ENCODE measurements at places on chromosomes 7 and 10.

DNA sequence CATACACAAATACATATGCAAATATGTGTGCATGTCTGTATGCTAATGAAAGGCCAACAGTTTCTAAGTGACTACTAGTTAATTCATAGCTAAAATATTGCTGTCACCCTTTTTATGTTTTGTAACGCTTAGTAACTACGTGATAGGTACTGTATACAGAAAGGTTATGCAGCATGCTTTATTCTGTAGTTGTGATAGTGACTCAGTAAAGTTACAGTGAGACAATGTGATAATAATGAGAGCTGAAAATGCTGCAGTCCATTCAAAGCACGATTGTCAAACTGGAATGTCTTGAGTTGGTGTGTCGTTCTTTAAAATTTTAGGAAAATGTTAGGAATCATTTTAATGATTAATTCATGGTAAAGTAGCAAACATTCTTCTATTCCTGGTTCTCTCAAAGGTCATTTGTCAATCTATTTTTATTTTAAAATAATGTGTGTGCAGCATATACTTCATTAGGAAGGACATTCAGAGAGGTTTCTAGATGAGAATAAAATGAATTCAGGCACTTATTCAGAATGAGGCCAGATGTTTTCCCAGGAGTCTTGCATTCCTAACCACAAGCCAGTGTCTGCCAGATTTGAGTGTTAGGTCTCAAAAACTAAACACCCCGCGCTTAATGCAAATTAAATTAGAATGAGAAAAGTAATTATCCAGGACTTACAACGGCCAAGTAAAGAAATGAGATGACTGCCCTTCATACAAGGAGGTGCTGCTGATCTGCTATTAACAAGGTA, 408.8 kb upstream of the FZD8 start:
- DNase-seq, result no peak

DNA sequence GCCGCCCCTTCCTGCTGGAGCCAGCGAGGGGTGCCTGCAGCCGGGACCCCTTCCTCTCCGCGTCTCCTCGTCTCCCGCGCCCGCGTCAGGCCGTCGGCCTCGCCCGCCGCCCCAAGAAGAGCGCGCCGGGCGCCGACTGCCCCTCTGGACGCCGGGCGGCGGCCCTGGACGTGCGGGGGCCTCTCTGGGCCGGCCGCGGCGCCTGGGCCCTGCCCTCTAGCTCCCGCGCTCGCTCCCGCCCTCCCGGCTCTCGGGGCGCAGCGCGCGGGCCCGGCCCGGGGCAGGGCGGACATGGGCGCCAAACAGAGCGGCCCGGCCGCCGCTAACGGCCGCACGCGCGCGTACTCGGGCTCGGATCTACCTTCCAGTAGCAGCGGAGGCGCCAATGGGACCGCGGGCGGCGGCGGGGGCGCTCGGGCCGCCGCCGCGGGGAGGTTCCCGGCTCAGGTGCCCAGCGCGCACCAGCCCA, 704 bp downstream of the ZNRF2 start:
- peak; percentile 31 for DNase-seq

GRCh38 chr7:28920424-28920823, 37.7 kb downstream of the TRIL start:
- DNase-seq, result no peak

DNA sequence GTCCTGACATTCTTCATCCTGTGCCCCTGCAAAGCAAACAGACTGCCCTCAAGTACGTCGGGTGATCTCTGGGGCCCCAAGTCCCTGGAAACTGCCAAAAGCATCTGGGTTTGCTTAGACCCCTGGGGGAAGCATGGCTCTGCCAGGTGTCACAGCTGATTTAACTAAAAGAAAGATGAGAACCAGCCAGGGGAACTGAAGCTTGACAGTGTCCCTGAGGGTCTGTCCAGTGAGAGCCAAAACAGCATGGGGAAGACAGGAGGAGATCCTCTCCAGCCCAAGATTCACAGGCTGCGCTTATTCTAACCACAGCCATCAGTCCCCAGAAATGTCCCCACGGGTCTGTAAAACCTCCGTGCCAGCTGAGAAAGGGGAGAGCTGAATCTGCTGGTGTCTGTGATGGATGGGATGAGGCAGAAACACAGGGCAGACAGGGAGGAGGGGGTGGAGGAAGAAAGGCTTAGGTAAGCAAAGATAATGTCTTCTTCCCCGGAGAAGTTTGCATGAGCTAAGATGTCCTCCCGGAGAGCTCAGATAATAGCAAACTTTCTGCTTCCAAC, 21.3 kb downstream of the CCDC3 start:
- DNase-seq, result no peak

- no peak for DNase-seq
Measured at GRCh38 chr7:7662527-7662926, 22.0 kb downstream of the UMAD1 start.

GRCh38 chr10:47412869-47413268, 28.8 kb upstream of the ZNF488 start:
- no peak for DNase-seq

DNA sequence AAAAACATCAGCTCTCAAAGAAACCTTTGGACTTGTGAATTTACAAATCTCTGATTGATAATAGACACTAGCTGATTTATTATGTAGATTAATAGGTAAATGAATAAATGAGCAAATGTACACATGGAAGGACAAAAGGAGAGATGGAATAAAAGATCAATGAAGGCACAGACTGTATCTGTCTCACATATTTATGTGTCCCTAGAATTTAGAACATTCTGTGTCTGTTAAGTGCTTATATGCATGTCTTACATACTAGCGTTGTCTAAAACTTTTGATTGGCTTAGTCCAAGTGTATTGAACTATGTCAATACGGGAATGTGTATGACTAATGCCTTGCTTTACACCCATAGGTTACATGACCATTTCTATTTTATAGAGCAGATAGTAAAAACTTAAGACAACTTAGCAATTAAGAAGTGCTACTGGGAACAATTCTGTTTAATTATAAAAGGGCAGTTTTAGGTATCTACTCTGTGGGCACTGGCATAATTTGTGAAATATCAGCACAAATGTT, 140.3 kb downstream of the PLXDC2 start:
- DNase-seq, result no peak

GRCh38 chr10:94218493-94219183, 144.1 kb downstream of the NOC3L start:
- no peak for DNase-seq

DNA sequence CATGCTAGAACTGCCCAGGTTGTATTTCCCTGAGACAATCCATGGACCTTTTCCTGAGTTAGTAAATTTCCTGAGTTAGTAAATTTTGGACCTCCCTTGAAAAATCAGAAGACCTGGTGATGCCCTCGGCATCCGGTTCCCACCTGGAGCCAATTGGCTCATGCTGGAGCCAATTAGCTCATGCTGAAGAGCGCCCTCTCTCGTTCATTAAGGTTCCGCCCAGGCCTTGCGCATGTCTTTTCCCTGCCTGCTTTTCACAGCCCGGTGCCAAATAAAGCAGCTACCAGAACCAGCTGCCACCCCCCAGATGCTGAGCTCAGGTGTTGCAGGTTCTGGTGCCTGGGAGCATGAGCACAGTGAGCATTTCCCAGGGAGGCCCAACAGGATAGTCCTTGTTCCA, 96.2 kb downstream of the APBB1IP start:
- DNase-seq, result no peak

- no peak for DNase-seq
Measured at GRCh38 chr7:73359746-73360375, 31.9 kb downstream of the FKBP6 start.

GRCh38 chr7:12647364-12648219, 39.8 kb upstream of the ARL4A start:
- no peak for DNase-seq

DNA sequence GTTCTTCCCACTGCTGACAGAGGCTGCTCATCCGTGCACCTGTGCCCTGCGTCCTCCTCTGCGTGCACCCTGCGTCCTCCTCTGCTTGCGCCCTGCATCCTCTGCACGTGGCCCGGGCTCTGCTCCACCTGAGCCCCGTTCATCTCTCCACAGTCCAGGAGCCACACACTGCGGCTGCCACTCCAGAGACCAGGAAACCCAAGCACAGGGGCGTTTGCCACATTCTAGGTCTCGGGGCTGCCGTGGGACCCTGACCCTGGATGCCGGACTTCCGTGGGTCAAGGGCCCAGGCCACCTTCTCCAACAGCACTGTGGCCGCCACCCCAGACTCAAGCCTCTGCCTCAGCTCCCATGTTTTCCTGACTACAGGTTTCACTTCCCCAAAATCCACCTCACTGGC, 460.4 kb downstream of the PTPRN2 start:
- DNase-seq, result no peak

- DNase-seq, result no peak
Measured at GRCh38 chr10:24168258-24169170, 40.4 kb upstream of the KIAA1217 start.

DNA sequence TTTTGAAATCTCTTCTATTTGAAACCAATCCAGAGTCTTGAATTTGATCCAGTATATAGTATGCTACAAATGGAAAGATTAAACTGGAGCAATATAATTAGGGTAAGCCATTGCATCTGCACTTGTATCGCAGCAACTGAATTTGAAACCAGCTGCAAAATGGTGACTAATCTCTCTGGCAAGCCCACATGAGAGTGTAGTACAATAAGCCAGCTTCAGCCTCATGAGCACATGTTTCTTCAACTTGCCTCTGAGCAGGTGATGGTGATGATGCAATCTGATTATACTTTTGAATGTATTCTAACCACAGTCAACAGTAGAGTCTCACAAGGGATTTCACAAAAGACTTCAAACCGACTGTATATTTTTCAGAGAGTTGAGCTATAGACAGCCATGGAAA, 829 bp upstream of the RPA3 start:
- no peak for DNase-seq

DNA sequence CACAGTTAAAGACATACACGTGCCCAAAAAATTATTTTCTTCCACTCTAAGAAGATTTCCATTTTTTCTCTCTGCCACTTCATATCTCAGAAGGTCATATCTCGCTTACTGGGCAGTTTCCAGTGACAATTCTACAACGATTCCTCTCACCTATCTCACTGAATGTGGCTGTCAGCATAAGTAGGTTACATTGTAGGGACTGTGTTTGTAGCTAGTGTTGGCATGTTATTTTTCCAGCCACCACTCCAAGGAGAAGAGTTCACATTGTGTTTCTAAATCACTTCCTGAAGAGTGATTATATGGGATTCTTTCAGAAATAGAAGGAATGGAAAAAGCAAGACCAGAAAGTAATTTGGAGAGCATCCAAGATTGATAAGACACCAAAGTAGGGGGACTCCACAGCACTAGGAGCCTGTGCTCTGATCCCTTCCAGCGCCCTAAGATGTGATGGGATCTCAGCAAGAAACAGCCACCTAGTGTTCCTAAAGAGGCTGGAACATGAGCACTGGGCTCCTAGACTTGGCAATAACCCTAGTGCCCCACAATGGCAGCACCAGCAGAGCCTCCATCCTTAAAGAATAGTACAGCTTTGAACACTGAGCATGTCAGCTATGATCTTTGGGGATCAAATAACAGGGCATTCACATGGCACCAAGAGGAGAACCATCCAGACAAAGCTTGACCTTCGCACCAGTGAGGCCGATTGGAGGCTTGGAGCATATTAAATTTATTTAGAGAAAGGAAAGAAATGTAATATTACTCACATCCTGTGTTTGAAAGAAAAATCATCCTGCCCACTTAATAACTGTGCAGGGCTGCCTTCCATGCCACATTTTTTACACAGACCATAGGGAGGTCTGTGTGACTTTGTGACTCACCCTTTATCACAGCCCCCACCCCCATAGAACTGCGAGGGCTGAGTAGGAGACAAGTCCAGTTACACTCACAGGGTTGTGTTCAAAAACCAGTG, 51.8 kb downstream of the CAV1 start:
- no peak for DNase-seq

DNA sequence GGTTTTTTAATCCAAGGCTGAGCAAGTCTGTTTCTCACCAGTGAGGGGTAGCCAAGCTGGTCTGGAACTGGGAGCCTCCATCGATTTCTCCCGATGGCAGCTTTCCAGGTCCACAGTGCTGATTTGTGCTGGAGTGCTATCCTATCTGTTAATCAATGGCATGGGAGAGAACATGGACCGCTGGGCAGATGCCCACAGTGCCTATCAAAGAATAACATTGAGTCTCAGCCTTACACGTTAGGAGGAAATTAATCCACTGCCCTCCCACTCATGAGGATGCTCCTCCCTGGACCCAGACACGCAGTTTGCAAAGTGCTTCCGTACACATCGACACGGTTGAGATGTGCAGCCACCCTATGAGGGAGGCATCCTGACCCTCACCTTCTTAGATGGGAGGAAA, 36.0 kb upstream of the CUX1 start:
- DNase-seq, result no peak

DNA sequence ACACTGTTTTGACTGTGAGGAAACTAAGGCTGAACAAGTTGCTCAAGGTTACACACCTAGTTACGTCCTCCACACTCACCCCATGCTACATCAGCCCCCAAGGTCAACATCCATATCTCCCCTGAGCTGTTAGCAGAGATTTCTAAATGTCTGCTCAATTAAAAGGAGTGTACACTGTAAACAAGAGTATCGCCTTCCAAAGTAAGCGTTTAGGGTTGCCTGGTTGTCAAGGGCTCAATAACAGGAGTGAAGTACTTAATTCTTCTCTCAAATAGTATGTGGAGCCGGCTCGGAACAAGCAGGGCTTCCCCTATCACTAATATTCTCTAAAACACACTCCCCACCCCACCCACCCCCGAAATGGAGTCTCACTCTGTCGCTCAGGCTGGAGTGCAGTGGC, 412.8 kb upstream of the GALNT17 start:
- no peak for DNase-seq

- DNase-seq, result no peak
Measured at GRCh38 chr10:93921338-93921737, 27.6 kb downstream of the SLC35G1 start.

- DNase-seq, result no peak
Measured at GRCh38 chr7:88437132-88437531, 130.4 kb upstream of the STEAP4 start.

DNA sequence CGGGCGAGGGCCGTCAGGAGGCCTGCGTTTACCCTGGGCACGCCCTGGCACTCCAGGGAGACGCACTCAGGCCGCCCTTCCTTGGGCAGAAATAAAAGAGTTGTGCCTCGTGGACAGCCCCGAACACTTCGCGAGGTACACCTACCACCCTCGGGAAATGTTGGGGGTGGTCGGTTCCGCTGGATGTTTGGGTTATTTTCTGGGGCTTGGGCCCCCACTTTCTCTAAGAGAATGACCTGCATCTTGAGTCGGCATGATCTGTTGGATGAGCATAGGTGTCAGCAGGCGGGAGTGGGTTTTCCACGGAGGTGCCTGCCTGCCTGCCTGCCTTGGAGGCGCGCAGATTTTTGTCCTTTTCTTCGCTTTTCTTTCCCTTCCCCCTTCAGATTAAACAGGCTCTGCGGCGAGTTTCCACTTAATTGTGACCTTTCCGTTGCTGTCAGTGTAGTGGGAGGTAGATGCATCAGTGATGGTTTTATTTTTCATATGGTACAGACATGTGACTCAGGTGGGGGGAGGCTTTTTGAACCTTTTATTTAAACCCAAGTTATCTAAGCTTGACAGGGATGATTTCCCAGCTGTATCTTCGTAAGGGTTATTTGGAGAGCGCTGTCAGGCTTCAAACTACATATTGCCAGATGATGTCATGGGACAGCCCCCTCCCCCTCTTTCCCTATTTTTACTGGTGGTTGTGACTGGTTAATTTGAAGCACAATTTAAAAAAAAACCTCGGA, 661 bp downstream of the HECTD2 start:
- DNase-seq, result peak; percentile 71

Data from C1 segment of cervical spinal cord (tissue), 14 donors.